Stimulated activated CD8-positive, alpha-beta memory T cell treated with anti-CD3 and anti-CD28 coated beads, Interleukin-7, amount 100 ng/mL, for 24 hours (primary cell): ENCODE measurements at places on chromosomes 7 and 10.

- DNase-seq = no peak
These were observed 182.6 kb upstream of the TMEM106B start for GRCh38 chr7:12028508-12028907.

GRCh38 chr10:22344249-22344648 lies 1.0 kb upstream of the SPAG6 start:
- DNase-seq = no peak

- no peak for DNase-seq
These were observed 159.9 kb downstream of the PHTF2 start for GRCh38 chr7:77958436-77958835.

DNA sequence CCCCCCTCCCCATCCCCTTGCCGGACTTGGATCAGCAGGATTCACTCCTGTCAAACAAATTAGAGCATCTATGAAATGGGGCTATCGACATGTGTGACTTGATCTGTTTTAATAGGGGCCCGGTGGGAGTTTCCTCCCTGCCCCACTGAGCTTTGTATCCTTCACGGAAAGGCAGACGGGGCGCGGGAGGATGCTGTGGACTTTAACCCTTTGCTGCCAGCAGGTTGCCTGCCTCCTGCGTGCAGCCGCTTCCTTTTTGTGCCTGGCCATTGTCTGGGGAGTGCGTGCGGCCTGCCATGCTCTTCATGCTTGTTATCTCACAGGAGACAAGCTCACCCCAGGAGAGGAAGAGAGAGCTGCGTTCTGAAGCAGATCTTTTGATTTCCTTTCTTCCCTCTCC lies 512.8 kb upstream of the GALNT17 start:
- DNase-seq = no peak

DNA sequence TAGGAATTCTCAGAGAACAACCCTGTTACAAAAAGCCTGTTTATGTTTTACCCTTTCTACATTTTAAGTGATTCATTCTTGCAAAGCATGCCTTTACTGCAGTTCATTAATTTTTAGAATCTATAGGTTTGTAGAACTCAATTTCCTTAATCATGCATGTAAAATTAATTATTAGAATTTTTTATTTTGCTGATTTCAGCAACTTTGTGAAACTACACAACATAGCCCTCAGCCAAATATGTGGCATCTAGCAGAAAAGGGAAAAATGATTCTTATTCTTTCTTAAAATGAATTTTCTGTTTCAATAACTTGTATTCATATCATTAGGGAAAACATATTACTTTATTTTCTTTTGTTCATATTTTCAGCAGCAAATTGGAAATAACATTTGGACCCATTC lies 392.9 kb upstream of the PFKP start:
- DNase-seq = no peak

DNA sequence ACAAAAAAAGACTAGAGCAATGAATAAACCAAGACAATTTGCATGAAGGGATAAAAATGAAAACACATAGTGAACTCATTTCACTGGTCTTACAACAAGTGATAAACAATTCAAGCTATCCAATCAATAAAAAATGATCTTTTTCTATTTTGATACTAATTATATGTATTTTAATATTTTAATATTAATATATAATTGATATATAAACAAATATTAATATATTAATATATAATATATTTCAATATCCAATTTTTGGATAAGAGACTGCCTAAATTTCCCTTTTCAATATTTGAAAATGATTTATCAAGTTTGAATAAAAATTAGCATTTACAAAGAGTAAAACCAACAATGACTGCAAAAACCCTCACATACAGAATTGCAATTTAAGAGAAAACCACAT lies 317.9 kb downstream of the GPR158 start:
- no peak for DNase-seq

- no peak for DNase-seq
These were observed 41.3 kb downstream of the C10orf105 start for GRCh38 chr10:71678057-71678805.

DNA sequence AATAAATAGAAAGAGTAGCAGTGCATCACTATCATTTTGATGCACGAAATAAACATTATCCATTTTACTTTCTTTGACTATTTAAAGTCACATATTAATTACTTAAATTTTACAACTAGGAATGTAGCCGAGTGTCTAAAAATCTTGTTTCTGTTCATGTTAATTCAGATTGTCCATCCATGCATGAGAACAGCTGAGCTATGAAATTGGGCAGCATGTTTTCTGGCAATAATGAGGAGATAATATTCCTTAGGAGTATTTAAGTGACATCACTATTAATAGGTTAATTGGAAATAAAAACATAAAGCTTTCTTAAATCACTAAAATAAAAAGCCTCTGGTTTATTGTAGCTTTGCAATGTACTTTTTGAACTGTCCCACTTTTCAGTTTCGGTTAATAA lies 293.8 kb downstream of the PHTF2 start:
- no peak for DNase-seq

DNA sequence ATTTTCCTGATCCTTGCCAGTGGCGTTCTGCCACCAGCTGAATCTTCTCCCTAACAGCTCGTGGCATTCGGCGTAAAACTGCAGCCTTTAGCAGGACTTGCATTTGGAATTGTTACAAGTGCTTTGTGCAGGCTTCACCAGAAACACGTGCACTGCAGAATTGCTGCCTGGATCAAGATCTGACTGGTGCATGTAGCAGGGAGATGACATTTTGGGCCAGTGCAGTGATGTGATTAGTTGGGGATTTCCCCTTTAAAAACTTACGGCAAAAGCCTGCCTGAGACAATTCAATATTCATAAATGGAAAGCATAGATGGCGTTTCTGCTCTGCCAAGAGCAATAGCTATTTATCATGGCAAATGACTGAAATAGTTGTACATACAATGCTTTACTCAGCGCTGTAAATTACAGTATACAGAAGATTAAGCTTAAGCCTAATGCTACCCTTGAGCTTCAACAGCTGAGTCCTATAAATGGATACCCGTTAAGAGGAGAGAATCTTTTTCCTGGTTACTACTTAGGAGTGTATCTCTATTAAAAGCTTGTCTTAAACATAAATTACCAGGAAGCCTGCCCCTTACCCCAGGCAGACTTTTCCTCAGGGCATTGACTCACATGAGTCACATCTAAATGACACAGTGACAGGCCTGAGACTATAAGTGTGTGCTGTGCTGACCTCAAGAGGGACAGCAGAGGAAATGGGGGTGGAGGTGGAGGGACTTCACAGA lies 106.3 kb downstream of the ATXN7L1 start:
- DNase-seq = no peak

DNA sequence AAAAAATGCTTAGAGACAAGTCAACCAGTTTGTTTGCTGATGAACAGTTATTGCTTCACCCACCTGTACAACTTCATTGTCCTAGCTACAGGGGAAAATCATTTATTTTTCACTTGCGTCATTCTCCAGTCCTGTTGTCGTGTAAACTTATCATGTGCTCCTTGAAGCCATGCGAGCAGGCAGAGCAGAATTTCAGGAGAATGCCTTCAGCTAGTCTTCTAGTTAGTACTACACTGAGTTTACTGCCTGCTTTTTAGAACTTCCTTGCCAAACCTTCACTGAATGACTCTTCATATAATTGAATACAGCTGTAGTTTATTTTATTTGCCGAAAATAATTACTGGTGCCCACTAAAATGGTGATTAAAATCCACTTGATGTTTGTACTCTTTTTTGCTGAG lies 15.6 kb downstream of the RPA3 start:
- no peak for DNase-seq

DNA sequence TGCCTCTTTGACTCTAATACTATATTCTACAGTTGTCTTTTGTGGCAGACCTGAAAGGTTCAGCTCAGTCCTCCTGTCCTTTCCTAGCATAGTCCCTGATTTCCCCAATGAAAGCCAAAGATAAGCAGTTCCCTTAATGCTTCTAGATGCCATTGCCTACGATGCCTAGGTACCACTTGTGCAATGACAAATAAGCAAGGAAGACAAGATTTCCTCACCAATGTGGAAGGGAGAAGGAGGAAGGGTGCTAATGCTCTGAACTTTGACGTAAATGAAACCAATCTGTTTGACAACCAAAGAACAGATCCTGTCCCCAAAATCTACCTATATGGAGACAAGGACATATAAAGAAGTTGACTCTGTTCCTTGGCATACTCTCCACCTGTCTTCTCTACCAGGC lies 393.3 kb downstream of the KCNMA1 start:
- no peak for DNase-seq

DNA sequence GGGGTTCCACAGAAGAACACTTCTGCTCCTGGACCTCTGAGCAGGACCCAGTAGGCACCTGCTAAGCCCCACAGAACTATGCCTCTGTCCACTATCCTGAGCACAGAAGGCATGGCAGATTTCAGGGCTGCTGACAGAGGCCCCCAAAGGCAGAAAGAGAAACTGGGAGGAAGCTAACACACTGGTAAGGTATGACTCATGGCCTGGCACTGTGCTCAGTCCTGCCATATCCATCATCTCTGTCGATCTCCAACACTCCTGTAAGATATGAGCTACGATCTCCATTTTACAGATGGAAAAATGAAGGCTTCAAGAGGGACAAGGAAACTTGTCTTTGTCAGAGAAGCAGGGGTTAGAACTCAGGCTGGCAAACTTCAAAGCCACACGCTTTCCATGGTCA lies 62.2 kb downstream of the GRID1 start:
- DNase-seq = no peak

DNA sequence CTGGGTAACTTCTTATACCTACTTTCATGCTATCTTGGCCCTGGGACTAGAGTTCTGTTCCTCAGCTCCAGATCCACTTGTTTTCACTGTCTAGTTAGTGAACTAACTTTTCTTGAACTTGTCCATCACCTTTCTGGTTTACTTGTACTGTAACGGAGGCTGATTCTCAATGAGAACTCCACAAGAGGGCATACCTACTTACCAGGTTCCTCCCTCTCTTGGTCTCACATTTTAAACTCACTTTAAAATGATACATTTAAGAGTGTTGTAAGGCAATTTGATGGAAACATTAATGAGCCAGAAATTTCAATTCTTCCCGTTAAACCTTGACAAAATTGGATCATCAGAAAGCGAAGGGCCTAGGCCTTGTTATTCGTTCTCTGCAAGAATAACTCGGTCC lies 111.6 kb downstream of the MAGI2 start:
- no peak for DNase-seq

DNA sequence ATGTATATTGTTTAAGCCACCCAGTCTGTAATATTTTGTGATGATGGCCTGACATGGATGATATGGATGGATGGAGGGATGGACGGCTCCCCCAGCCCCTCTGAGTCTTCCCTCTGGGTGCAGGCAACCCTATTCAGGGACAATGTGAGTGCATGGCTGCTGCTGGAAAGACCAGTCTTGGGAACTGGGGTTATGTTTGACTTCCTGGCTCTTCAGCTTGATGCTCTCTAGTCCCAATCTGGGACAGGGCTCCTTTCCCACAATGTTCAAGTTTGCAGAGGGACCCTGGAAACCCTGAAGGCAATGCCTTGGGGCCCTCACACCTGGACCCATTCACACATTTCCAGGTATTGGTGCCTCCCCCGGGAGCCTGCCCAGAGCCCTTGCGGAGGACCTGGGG lies 52.3 kb upstream of the RET start:
- no peak for DNase-seq

GRCh38 chr10:107163881-107164861 lies at the start of gene SORCS1:
TSS of gene SORCS1 (minus strand) at chr10:107164706.
- no peak for DNase-seq

DNA sequence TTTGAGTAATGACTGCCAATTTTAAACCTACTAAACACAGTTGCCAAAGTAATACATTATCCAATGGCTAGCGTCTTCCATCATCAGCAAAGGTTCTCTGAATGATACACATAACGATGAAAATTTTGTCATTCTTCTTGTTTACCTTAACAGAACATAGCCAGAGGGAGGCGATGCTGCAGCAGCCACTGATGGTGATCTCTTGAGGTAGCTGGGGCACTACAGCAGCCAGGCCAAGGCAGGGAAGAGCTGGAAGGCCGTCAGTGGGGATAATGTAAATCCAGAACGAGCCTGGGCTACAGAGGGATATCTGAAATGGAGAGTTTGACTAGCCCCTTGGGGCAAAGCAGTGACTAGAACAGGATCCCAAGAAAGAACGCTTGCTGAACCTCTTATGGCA lies 38.8 kb downstream of the PRPS1L1 start:
- DNase-seq = no peak

DNA sequence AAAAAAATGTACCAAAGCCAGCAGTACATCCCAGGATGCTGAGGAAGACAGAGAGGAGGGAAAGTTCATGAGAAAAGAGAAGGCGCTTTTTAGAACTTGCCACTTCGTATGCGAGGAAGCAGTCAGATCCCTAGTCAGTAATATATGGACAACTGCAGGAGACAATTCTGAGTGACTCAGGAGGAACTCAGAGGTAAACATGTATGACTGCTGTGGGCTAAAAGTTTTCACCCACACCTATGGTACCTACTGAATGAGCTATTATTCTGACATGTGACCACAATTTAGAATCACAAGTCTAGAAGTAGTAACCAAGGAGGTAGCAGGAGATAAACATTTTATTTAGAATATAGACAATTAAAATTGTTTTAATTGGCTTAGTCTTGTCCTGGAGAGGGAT lies 126.5 kb downstream of the ICA1 start:
- DNase-seq = no peak

- no peak for DNase-seq
These were observed 180.9 kb downstream of the CDK14 start for GRCh38 chr7:90777041-90777440.

DNA sequence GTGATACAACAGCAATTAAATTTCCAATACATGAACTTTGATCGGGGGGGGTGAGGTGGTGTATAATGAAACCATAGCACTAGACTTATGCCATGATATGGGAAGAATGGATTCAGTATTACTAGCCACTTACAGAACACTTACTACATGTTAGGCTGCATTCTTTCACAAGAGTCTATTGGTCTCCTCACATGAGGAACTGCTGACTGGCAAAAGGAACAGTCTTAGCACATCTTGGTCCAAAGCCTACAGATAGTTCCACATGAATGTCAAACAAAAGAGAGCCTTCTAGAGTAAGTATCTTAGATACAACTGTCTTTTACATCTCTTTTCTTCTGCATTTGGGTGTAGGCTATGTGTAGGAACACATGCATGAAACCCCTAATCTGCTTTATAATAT lies 115.9 kb upstream of the DNAJB12 start:
- no peak for DNase-seq
